AG04449 (cell line): ENCODE measurements at places on chromosomes 2 and 18.

DNA sequence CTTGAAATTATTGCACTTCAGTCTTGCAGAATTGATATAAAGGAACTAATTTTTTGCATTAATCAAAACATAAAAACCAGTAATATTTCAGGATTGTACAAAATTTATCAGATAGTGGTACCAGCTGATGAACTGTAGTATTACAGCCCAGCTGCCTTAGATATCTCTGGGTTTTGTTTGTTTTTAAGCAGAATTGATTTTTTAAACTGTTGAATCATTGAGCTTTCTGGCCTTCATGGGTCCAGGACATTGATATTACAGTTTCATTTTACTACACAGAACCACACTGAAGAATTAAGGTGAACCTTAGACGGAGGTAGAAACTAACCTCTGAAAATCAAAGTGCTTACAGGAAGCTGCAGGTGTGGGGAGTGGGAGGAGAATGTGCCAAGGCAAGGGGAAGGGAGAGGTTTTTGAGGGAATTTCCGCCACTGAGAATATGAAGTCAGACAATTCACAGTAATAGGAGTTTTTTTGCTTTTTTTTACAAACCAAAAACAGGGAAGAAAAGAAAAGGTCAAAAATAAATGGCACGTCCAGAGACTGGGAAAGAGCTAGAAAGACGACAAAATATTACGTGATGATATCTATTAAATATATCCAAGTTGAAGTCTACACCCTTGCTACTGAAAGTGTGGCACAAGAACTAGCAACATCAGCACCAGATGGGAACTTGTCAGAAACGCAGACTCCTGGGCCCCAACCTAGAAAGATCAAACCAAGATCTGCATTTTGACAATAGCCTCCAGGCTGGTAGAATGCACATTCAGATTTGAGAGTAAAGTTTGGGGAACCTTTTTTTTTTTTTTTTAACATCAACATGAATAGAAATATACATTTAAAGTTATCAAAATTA lies 40.8 kb upstream of the SPAG16 start:
- no peak for DNase-seq

- no peak for DNase-seq
These were observed 553 bp downstream of the CNDP2 start for GRCh38 chr18:74496508-74497323.

- no peak for DNase-seq
These were observed 19.8 kb downstream of the HPCAL1 start for GRCh38 chr2:10322481-10322880.

- DNase-seq: no peak
These were observed 67.0 kb downstream of the MAP4K3 start for GRCh38 chr2:39370101-39370500.

- DNase-seq: no peak
These were observed 13.8 kb upstream of the DES start for GRCh38 chr2:219404291-219404910.

DNA sequence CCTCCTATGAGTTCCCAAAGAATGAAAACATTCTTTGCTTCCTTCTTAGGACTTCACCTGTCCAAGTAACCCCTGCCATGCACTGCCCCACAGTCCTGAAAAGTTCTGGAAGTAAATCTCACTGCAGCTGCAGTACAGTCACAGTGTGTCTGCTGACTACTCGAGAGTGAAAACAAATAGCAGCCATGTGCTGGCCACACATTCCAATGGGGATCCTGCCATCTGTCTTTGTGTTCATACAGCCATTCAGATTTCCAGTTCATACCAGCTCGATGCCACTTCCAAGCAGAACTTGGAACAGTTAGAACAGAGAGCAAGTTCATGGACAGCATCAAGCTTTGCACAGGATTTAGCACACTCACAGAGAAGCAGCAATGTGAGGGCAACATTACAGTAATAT lies 629.9 kb upstream of the ACVR2A start:
- no peak for DNase-seq
